ENCODE measurements at places on chromosomes 6 and 20.

DNA sequence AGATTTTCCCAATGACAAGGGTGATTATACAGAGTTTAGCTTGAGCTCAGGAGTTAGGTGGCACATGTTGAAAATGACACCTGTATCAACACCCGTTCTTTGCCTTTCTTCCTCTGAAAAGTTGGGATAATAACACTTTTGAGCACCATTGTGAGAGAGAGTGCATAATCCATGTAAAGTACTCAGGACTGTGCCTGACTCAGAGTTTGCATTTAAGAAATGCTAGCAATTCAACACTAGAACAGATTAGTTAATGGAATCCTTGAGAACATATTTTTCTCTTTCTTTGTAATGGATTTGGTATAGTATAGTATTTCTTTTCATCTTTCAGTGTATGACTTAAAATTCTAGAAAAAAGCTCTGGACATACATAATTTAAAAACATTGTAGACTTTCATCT, 449.2 kb downstream of the GJA1 start:
- DNase-seq = no peak

GRCh38 chr6:147627411-147627810, 118.9 kb downstream of the SAMD5 start:
- DNase-seq = no peak

DNA sequence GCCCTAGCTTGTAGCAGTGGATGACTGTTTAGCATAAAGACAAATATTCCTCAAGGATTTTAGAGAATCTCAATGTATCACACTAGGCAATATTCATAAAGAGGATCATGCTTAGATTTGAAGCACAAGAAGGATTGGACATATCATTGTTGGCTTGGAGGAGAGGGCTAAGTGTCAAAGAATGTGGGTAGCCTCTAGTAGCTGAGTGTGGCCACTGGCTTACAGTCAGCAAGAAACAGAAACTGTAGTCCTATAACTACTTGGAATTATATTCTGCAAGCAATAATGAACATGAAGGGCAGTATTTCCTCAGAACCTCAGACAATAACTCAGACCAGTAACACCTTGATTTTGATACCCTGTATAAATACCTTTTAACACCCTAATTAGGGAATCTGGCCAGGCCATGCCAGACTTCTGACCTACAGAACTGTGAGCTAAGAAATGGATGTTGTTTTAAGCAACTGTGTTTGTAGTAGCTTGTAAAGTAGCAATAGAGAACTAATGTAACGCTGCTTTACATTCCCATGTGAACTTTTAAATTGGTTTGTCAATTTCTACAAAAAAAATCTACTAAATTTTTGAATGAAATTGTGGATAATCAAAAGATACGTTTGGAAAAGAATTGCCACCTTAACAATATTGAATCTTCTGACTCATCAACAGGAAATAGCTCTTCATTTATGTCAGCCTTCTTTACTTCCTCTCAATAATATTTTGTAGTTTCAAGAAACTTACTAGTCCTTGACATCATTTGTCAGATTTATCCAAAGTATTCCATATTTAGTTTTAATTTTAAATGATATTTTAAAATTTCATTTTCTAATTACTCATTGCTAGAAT, 65.2 kb upstream of the RSPO3 start:
- DNase-seq = no peak

GRCh38 chr20:10674684-10675449, 1.1 kb upstream of the JAG1 start:
- no peak for DNase-seq

DNA sequence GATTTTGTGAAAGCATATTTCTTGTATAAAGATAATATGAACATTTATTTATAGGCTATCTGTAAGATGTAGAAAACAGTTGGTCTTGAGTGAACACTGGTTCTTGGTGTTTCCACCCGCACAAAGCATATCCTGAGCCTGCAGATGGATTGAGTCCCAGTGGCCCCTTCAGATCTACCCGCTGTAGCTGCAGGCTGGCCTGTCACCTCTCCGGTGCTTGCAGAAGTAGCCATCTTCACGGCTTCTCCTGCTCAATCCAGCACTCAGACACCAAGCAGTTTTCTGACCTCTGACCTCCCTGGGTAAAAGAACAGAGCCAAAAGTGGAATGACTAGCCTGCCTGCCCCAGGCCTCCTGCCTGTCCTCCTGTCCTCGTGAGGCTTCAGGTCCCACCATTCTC, 22.7 kb downstream of the LYRM2 start:
- DNase-seq = no peak
